ENCODE measurements at places on chromosomes 7 and 10. TPM values are rescaled to one million over a fixed set of nuclear protein-coding genes. Genes with fewer than 3 reads are reported as not detected.
A peak's percentile ranks its signal among the peaks of the same experiment; 100 is the strongest.

Gene FANK1
- 2.4 TPM for total RNA-seq

GRCh38 chr7:14233076-14233867 is 243.8 kb upstream of the ETV1 start:
- DNase-seq = no peak
- H3K27ac ChIP-seq = peak overlapping the region; percentile 31
- H3K4me3 ChIP-seq = peak overlapping the region; percentile 7
- peaks cover 36% of the 10 kb centered on the region for H3K4me1 ChIP-seq
- no peaks in the 10 kb centered on the region for H3K36me3 ChIP-seq

Gene SPDYE1
- total RNA-seq = not detected

DNA sequence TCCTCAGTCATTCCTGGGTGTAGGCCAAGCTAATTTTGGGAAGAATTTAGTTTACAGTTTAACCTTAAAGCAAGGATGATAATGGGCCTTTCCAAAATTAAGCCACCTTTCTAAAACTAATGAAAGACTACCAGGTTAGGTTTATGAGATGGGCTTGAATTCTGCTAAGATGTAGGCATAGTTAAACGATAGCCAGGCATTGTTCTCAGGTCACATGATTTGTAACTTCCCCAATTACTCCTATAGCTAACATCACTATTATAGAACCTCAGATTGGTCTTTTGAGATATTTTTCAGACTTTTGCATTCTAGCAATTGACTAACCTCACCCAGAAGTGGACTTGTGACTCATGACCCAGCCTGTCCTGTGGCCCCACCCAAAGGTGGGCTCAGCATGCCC is 7.0 kb upstream of the NUB1 start:
- H3K4me1 ChIP-seq = no peaks in the 10 kb centered on the region
- H3K4me3 ChIP-seq = no peak overlapping the region
- H3K27ac ChIP-seq = peak overlapping the region; percentile 57
- no peaks in the 10 kb centered on the region for H3K36me3 ChIP-seq
- H3K27me3 ChIP-seq = peaks cover 5% of the 10 kb centered on the region

GRCh38 chr10:95542330-95542729 is 18.8 kb downstream of the SORBS1 start:
- no peaks in the 10 kb centered on the region for H3K27me3 ChIP-seq
- no peak for DNase-seq
- no peaks in the 10 kb centered on the region for H3K36me3 ChIP-seq
- H3K4me3 ChIP-seq = no peak overlapping the region
- no peak overlapping the region for H3K27ac ChIP-seq

DNA sequence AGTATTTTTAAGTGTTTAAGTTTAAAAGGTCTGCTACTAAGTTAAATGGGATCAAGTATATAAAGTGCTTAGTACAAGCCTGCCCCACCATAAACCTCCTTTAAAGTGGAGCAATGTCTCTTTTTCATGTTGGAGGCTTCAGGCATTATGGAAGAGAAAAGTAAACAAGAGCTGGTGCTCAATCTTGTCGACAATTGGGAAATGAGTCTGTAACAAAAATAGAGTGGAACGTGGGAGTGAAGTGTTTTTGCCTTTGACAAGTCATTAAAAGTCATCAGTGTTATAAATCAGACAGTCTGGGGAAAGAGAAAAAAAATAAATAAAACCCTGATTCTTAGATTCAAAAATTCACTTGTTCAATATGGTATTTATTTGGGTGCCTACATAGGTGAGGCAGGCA is 44.7 kb downstream of the DNAJC12 start:
- no peaks in the 10 kb centered on the region for H3K36me3 ChIP-seq
- no peak overlapping the region for H3K4me3 ChIP-seq
- no peaks in the 10 kb centered on the region for H3K4me1 ChIP-seq
- no peak for DNase-seq

Gene CYP2C19
- total RNA-seq = not detected

Gene BRI3
- 119 TPM for total RNA-seq

GRCh38 chr10:129973674-129974059 is 9.6 kb upstream of the EBF3 start:
- no peak for DNase-seq
- H3K36me3 ChIP-seq = no peaks in the 10 kb centered on the region
- H3K27ac ChIP-seq = no peak overlapping the region
- peaks cover 24% of the 10 kb centered on the region for H3K4me1 ChIP-seq

Gene H2BK1
- total RNA-seq = not detected

Gene COBL
- total RNA-seq = 0.41 TPM

GRCh38 chr10:301536-301935 is 166.3 kb downstream of the ZMYND11 start:
- H3K4me1 ChIP-seq = no peaks in the 10 kb centered on the region
- H3K4me3 ChIP-seq = no peak overlapping the region

DNA sequence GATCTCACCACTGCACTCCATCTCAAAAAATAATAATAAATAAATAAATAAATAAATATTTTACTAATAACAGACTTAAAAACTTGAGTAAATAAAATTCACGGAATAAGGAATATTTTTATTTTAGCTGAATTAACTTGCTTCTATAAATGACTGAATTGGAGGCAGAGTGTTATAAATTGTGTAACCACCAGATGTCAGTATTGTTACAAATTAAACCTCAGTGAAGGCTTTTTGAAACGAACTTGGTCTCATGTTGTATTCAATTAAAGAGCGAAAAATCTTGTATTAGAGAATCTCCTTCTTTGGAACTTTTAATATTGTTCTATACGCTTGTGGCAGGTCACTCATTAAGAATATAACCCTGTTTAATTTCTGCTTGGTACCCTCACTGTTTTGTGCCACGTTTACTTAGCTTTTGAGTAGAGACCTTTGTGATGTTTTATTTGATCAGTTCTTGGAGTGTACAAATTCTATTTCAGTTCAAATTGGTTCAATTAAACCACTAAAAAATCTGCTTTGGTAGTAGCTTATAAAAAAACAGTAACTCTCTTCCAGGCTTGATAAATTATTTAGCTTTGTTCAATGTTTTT is 45.6 kb upstream of the SCIN start:
- no peak for DNase-seq
- H3K27me3 ChIP-seq = no peaks in the 10 kb centered on the region
- H3K27ac ChIP-seq = no peak overlapping the region
- H3K4me3 ChIP-seq = no peak overlapping the region
- H3K36me3 ChIP-seq = no peaks in the 10 kb centered on the region

DNA sequence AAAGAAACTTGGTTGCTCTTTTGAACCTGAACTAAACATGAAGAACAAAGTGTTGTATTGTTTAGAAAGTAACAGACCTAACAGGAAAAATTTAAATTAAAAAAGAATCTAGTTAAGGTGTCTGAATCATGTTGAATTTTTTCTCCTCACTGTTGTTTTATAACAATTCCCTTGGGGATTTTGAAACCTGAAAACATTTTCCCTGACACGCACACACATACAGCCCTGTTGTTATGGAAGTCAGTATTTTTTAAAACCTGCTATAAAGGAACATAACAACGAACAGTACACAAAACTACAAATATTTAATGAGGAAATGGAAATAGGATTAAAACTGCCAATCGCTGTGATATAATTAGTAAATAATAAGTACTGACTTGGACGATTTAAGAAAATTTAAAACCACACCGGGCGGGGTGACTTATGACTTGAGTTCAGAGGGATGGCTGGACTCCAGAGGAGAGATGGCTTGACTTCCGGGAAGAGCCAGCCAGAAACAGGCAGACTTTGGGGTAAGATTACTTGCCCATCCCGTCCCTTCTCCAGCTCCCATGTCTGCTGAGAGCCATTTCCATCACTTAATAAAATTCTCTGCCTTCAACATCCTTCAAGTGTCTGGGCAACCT is 16.2 kb upstream of the SPOCK2 start:
- peak overlapping the region; percentile 46 for H3K27ac ChIP-seq
- H3K27me3 ChIP-seq = no peaks in the 10 kb centered on the region
- H3K4me1 ChIP-seq = peaks cover 52% of the 10 kb centered on the region
- no peak overlapping the region for H3K4me3 ChIP-seq
- H3K36me3 ChIP-seq = peaks cover 11% of the 10 kb centered on the region

DNA sequence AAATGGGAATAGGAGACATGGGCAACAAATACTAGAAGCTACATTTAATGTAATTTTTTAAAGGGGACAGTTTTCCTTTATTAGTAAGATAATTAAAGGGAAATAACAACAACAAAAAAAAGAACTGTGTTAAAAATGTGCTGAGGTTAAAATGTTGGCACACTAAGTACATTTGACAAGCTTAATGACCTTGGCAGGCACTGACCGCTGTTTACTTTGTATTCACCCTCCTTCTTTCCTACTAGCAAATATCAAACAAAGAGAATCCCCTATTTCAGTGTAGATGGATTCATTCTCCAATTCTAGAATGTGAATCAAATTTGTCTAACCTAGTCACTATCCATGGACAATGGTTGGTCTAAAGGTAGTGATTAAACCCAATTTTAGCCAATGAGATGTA is 77.5 kb upstream of the TOMM7 start:
- H3K4me3 ChIP-seq = no peak overlapping the region
- DNase-seq = no peak
- peaks cover 3% of the 10 kb centered on the region for H3K36me3 ChIP-seq
- peaks cover 14% of the 10 kb centered on the region for H3K4me1 ChIP-seq
- H3K27me3 ChIP-seq = no peaks in the 10 kb centered on the region

Gene SPAM1
- total RNA-seq = not detected

- no peak overlapping the region for H3K27ac ChIP-seq
- no peaks in the 10 kb centered on the region for H3K4me1 ChIP-seq
- no peak overlapping the region for H3K4me3 ChIP-seq
- H3K27me3 ChIP-seq = no peaks in the 10 kb centered on the region
- no peaks in the 10 kb centered on the region for H3K36me3 ChIP-seq
Observed at GRCh38 chr7:85521108-85521694, 334.3 kb upstream of the SEMA3D start.

DNA sequence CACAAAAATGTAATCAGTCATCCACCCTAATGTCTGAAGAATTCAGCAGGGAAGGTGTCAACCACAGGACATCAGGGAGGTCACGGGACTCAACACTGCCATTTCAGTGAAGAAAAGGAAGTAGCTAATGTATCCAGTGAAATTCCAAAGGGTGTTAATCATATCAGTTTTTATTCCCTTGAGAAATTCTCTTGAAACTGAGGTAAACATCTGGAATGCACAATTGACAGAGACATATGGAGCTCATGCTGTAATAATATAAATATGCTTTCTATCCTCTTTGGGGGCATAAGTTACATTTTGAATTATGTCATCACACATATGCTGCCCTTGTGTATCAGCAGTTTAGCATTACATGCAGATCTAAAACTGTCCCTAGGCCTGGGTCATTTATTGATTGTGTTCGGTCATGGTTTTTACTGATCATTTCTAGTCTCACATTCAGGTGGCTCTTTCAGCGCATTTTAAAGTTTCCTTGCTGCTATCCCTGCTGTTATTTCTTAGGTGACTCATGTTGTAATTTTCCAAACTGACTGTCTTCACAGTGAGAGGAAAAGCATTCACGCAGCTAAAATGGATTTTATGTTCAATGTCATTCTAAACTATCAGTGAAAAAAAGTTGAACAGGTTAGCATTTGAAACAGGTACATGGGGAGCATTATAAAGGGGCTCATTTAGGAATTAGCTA is 273.9 kb downstream of the TSPAN12 start:
- H3K4me1 ChIP-seq = peaks cover 13% of the 10 kb centered on the region
- no peak overlapping the region for H3K4me3 ChIP-seq
- no peak for DNase-seq
- no peaks in the 10 kb centered on the region for H3K36me3 ChIP-seq
- no peak overlapping the region for H3K27ac ChIP-seq

DNA sequence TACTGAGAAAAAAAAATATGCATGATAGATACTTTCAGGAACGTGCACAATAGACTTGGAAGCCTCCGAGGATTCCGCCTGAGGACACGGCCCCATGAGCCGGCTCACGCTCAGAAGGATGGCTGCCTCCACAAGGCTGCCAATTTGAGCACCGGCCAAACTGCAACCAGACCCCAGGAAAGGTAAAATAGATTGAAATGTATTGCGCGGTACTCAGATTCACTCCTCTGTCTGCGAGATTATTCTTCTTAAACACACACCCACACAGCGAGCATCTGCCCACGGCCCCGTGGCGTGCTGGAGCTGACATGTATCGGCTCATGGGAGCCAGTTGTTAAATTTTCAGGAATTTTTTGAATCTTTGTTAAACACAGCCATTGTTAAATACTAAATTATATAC is 653.2 kb upstream of the MKI67 start:
- H3K36me3 ChIP-seq = no peaks in the 10 kb centered on the region
- no peak for DNase-seq
- no peak overlapping the region for H3K4me3 ChIP-seq
- no peaks in the 10 kb centered on the region for H3K27me3 ChIP-seq
- no peak overlapping the region for H3K27ac ChIP-seq
- peaks cover 5% of the 10 kb centered on the region for H3K4me1 ChIP-seq

Gene CCL26
- total RNA-seq = not detected

Gene TUBB8
- total RNA-seq = 0.68 TPM

DNA sequence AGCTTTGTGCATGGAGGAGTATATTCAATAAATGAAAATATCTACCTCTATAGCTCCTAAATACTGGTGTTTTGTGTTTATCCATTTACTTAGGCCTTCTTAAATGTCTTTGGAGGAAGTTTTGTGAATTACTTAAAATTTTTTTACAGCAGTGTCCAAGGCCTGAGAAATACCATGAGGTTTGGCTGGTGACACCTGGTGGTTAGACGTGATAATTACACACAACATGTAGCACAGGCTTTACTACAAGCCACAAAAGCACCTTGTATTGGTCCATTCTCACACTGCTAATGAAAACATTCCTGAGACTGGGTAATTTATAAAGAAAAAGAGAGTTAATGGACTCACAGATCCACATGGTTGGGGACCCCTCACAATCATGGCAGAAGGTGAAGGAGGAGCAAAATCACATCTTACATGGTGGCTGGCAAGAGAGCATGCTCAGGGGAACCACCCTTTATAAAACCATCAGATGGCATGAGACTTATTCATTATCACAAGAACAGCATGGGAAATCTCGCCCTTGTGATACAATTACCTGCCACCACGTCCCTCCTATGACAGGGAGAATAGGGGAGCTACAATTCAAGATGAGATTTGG is 20.6 kb downstream of the HYAL4 start:
- peaks cover 2% of the 10 kb centered on the region for H3K36me3 ChIP-seq
- H3K27ac ChIP-seq = no peak overlapping the region
- no peak overlapping the region for H3K4me3 ChIP-seq
- H3K27me3 ChIP-seq = no peaks in the 10 kb centered on the region
- DNase-seq = peak; percentile 47
